GM23248 (cell line): ENCODE measurements at places on chromosomes 1 and 21. TPM values are rescaled to one million over a fixed set of nuclear protein-coding genes. Genes with fewer than 3 reads are reported as not detected.

Gene EPHB2
- 5.1 and 9.0 TPM in 2 replicates for total RNA-seq

Gene TMEM222
- total RNA-seq = 46.7 and 53.0 TPM in 2 replicates

Gene OPTC
- not detected in 2 replicates for total RNA-seq

Gene KCNA2
- not detected in 2 replicates for total RNA-seq

Gene CDA
- 3.0 and 5.9 TPM in 2 replicates for total RNA-seq

Gene VPS45
- total RNA-seq = 42.0 and 49.2 TPM in 2 replicates

DNA sequence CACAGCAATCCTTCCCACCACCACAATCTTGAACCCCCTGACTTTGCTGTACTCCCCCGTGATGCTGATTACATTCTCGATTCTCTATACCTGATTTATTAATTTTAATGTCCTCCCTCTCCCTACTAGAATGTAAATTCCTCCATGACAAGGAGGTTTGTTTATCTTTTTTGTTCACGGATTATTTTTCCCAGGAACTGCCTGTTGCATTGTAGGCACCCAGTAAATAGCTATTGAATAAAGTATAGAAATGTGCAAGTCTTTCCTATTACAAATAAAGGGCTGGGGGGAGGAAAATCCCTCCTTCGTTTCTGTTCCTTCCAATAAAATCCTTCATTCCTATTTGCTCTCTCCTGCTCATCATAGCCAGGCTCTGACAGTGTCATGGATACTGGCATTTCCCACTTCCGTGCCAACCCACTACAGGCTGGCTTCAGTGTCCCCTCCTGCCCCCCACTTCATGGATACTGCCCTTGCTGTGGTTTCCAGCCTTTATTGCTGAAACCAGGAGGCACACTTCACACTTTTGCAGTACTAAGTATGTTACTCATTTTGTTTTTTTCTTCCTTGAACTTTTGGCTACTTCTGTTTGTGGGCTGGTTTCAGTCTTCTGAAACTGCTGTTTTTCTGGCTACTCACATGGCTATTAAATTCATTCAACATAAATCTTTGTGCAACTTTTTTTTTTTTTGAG lies 7.5 kb downstream of the KIF1B start:
- peak; percentile 82 for DNase-seq

- DNase-seq = no peak
Measured at GRCh38 chr1:203100516-203100869, 14.7 kb upstream of the MYOG start.

GRCh38 chr1:36502616-36503015 lies 19.9 kb upstream of the CSF3R start:
- no peak for DNase-seq

GRCh38 chr1:179794669-179795068 lies 51.6 kb downstream of the FAM163A start:
- DNase-seq = no peak

DNA sequence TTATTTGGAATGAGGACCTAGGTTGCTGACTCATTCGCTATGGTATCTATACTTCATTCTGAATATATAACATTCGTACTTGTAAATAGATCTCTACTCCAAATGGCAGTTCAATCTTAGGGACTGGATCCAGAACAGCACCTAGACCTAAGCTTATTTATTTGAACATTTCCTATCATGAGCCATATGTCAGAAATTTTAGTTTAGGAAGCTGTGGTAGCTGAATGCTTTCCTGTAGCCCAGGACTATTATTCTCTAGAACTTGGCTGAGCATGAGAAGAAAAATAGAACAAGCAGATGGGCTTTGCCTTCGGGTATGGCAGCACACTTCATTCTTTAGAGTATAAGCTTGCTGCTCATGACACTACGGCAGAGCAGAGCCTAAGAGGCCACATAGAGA lies 1114.4 kb upstream of the B3GALT2 start:
- DNase-seq = no peak

DNA sequence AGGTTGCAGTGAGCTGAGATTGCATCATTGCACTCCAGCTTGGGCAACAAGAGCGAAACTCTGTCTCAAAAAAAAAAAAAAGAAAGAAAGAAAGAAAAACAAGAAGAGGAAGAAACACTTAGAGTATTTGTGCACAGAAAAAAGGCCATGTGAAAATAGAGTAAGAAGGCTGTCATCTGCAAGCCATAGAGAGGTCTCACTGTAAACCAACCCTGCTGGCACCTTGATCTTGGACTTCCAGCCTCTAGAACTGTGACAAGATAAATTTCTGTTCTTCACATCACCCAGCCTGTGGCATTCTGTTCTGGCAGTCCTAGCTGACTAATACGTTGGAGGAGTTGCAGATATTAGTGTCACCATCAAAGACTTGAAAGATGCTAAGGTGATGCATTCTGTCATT lies 12.1 kb upstream of the ZDHHC18 start:
- DNase-seq = no peak

DNA sequence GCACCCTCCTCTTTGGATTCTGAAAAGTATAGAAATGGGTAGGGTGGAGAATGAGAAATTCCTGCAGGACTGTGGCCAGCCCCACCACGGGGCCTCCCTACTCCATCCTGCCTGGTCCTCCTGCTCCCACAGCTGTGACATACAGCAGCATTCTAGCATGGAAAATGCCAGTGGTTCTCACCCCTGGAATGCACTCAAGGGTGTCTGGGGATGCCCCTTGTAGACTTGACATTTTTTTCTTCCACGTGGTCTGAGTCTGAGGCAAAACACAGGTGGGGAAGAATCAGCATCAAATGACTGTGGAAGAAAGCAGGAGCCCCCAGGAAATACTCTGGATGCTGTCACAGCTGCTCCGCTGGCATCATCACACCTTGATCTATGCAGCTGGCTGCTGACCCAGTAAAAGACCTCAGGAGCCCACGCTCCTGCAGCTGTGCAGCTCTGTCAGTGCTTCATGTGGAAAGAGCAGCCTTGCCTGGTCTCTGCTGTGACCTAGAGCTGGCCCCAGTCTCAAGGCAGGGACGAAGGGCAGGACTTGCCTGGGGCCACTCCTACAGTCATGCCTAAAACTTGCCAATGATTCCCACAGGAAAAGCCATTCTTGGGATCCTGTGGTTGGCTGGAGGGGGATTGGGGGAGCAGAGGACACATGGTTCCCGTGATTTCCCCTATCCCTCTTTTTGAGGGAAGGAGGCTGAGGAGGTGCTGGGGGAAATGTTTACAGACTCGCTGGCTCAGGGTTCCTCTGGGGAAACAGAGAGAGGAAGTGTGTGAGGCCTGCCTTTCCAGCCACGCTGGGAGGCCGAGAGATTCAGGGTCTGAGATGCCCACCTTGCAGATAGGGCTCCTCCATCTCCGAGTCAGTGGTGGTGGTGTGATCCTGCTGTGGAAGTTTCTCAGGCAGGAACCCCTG lies 10.8 kb upstream of the A3GALT2 start:
- peak; percentile 24 for DNase-seq

DNA sequence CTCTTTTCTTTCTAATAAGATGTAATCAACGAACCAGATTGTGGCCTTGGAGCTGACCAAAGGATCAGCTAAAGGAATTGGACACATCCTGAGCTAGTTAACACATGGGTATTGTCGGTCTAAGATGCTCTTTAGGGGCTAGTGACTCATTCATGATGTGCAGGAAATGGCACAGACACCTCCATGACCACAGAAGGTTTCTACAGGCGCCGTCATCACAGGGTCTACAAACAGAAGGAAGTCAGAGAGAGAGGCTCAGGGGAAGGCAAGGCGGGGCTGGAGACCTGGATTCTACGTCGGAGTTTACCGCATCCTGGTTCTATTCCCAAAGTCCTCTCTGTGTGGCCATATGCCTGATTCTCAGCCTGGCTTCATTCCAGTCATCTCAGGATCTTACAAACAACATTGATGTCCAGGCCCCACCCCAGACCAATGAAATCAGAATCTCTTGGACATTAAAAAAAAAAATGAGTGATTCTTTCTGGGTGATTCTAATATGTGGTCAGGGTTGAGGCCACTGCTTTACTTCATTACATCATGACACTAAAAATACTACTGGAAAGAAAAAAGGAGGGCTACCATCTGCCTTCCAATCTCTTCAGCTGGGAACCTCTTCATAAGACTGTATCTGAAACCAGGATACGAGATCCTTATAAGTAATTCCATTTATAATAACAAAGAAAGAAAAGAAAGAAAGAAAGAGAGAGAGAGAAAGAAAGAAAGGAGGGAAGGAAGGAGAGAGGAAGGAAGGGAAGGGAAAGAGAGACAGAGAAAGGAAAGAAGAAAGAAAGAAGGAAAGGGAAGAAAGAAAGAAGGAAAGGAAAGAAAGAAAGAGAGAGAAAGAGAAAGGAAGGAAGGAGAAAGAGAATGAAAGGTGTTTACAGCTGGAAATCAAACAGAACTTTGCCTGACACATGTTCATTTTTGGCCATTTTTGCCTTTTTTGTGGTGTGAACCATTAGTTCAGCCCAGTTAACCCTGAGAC lies 11.6 kb upstream of the KCNJ15 start:
- peak; percentile 98 for DNase-seq

DNA sequence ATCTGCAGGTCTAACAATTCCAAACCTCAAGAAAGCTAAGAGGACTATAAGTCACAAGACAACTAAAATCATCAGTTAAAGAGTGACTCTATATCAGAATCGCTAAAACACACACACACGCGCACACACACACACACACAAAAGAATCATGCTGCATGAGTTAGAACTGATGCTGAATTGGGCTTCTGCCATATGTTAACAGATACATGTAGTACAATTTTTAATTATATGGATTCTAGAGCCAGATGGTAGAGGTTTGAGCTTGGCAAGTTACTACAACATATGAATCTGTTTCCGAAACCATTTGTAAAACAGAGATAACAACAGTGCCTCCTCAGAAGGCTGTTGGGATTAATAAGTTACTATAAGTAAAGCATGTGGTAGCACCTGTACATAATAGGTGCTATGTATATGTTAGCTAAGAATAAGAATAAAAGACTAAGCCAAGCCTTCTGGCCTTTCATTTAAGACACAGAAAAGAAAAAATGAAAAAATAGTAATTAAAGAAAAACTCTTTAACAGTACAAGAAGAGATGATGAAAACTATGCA lies 17.9 kb downstream of the EPRS1 start:
- DNase-seq = no peak

- DNase-seq = no peak
Measured at GRCh38 chr1:228106800-228107054, 2.4 kb downstream of the MRPL55 start.

DNA sequence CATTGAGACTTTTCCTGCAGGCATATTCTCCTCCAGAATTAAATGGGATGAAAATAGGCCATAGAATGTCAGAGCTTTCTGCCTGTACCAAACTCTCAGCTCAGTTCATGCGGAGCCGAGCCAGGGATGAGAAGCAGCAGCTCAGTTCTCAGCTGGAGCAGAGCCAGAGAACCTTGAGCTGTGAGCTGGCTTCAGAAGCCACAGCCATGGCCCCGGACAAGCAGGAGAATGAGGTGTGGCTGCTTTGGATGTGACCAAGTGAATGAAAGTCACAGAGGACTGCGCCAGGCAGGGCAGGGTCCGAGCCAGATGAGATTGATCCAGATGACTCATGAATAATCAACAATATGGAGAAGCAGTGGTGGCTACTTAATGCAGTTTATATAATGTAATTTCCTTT lies 633.8 kb downstream of the NCAM2 start:
- DNase-seq = peak; percentile 62

DNA sequence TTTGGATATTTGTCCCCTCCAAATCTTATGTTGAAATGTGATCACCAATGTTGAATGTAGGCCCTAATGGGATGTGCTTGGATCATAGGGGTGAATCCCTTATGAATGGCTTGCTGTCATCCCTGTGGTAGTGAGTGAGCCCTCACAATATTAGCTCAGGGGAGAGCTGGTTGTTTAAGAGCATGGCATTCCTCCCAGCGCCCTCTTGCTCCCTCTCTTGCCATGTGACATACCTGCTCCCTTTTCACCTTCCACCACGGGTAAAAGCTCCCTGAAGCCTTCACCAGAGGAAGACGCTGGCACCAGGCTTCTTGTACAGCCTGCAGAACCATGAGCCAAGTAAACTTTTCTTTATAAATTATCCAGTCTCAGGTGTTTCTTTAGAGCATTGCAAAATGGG lies 305.6 kb downstream of the KCTD3 start:
- DNase-seq = no peak

DNA sequence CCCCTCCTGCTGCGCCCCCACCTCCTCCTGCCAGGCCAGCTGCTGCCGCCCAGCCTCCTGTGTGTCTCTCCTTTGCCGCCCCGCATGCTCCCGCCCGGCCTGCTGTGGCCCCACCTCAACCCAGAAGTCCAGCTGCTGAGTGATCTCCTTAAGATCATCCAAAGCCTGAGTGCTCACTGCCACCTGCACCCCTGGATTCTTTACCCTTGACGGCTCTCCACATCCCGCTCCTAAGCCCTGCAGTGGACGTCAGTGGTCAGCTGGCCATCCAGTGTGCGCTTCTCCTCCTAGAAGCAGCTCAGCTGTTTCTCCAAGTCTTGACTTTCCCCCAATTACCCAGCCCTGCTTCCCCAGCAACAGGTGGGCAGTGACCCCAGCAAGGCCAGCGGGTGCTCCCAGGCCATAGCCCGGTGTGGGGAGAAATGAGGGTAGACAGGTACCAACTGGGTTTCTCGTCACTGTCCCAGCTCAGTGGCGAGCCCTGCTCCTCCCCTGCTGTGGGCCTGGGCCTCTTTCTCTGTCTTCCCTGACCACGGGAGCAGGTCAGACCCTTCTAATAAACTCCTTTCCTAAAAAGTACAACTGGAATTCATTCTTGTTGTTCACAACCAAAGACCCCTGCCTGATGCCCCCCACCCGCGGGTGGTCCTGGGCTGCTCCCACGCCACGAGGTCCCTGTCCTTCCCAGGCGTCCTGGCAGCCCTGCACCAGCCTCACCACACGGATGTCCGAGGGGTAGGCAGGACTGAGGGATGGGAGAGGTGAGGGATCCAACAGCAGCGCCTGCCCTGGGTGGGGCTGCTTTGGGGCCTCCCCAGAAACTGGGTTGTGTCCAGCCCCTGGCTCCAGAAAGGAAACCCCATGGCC lies 1.4 kb downstream of the KRTAP10-7 start:
- DNase-seq = no peak

DNA sequence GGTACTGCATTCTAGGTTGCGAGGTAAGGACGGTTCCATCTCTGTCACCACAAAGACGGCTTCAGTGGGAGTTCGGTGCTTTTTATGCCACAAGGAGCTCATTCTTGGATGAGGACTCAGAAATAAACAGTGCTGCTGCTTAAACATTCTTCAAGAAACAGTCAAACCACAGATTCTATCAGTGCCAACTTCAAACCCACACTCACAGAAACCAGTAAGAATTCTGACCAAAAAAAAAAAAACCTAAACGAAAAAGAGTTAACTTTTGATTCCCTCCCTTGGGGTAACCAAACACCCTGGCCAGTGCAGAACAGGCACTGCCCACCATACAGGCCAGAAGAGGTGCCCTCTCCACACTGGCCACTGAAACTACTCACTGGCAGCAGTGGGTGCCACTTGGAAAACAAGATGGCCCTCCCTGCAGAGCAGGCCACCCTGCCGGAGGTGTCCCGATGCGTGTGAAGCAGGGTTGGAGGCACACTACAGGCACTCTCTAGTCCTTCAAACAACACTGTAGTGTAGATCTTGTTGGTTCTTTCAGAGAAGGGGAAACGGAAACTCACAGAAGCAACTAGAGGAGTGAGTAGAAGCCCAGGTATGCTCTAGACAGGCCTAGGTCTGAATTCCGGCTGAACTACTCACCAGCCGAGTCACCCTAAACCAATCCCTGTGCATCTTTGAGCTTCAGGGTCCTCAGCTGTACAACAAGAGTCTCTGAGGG lies 87.3 kb upstream of the TLR5 start:
- peak; percentile 91 for DNase-seq
